ENCODE measurements at places on chromosomes 12 and 14.

DNA sequence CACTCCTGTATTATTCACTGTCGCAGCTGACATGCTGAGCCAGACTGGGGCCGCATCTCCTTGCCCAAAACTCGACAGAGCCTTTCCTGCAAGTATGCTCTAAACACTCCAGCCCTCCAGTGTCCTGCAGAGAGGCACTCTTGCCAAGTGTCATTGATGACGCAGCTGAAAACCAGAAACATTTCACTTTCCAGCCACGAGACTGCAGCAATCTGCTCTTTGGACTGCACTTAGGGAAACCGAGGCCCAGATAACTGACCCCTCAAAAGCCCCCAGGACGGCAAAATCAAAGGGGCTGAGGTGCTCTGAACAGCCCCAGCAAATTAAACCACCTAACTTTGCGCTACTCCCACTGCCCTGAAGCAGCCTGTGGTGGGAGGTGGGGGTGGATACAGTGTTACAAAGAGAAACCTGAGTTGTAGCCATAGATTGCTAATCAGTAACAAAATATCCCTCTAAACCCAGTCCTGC lies 2.6 kb downstream of the CCDC85C start:
- peak; percentile 24 for DNase-seq

DNA sequence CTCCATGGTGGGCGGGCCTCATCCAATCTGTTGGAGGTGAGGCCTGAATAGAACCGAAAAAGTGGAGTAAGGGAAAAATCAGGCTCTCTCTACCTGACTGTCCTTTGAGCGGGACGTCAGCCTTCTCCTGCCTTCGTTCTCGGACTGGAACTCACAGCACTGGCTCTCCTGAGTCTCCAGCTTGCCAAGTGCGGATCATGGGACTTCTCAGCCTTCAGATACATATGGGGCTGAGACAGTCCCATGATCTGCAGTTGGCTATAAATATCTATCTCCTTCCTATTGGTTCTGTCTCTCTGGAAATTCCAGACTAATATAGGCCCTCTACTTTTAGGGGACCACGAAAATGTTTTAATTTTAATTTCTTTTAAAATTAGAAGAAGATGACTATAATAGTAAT lies 29.7 kb upstream of the PLEK2 start:
- no peak for DNase-seq

- DNase-seq = no peak
These were observed 128.3 kb upstream of the STXBP6 start for GRCh38 chr14:25178255-25178654.

- no peak for DNase-seq
These were observed 393.9 kb downstream of the PAWR start for GRCh38 chr12:79296871-79297270.

DNA sequence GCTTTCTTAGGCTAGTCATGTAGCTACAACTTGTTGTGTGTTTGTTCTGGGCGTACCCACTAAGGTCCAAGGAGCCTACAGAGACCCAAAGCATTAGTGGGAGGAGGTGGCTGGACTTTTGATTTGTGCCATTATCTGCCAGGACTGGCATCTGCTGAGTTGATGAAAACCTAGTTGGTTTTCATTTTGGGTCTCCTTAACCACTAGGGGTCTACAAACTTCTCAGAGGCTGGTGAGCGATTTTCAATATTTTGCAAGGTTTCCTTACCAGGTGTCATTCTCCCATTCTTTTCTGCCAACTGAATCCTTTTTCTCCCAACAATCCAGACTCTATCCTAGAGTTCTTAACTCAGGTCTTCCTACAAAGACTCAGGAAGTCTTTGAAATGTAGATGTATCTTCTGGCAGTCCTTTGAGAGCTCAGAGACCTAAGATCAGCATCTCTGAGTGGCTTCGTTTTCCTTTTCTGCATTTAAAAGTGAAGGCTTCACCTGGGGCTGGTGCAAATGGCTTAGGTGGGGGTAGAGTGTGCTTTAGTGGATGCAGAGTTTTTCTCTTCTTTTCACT lies 150.0 kb upstream of the RMST start:
- no peak for DNase-seq

DNA sequence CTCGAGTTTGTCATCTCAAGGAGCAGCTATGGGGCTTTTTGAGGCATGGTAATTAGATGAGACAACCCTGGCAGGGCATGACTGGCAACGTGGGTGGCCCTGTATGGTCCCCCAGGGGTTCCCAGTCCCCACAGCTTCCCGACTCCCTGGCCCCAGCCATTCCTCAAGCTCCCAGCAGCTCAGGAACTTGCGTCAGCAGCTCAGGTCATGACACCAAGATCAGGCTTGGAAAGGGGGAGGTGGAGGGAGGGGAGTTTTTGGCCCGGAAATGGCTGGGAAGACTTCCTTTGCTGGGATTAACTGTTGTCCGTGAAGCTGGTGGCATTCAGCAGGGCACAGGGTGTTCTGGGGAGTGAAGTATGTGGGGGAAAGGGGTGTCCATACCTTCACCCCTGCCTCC lies 10.4 kb upstream of the NRIP2 start:
- DNase-seq = peak; percentile 47

- DNase-seq = peak; percentile 49
These were observed 391.8 kb upstream of the PRICKLE1 start for GRCh38 chr12:42981379-42981778.

- DNase-seq = no peak
These were observed 52.9 kb upstream of the BCL2L14 start for GRCh38 chr12:12017798-12018197.

GRCh38 chr14:64465831-64466554 lies 694 bp downstream of the AKAP5 start:
- DNase-seq = peak; percentile 34

DNA sequence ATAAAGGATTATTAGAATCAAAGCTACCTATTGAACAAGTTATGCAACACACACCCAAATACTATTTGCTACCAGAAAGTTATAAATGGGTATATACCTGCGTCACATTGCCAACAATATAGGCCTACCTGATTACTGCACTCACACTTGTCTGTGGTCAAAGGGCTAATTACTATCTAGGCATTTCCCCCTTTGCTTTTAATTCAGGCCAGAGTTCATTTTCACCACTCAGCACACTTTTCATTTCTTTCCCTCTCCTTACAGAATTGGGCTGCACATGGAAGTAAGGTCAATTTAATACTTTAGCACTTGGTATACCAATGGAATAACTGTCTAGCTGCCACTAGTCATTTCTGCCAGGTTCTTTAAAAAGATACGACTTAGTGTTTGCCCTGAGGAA lies 1.7 kb downstream of the SOS2 start:
- no peak for DNase-seq

- DNase-seq = peak; percentile 92
These were observed 1.3 kb downstream of the ZC3H10 start for GRCh38 chr12:56119361-56119796.

- no peak for DNase-seq
These were observed 627 bp downstream of the TESC start for GRCh38 chr12:117098361-117099217.

- no peak for DNase-seq
These were observed 78.9 kb downstream of the SNAPC1 start for GRCh38 chr14:61841145-61841544.

- DNase-seq = no peak
These were observed 49.2 kb downstream of the SSH1 start for GRCh38 chr12:108807996-108808769.

DNA sequence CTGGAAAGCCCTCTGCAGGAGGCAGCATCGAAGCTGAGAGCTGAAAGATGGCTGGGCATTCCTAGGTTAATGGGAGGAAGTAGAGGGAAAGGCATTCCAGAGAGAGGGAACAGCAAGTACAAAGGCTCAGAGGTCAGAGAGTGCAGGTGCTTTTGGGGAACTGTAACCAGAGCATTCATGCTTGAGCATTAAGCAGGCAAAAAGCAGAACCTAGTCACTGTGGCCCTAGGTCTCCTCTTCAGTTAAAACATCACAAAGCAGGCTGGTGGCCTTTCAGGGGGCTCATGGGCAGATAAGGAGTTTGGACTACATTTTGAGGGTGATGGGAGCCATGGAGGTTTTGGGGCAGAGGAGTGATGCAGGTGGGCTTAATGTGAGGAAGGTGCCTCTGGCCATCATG lies 169.2 kb upstream of the MYL2 start:
- DNase-seq = no peak

DNA sequence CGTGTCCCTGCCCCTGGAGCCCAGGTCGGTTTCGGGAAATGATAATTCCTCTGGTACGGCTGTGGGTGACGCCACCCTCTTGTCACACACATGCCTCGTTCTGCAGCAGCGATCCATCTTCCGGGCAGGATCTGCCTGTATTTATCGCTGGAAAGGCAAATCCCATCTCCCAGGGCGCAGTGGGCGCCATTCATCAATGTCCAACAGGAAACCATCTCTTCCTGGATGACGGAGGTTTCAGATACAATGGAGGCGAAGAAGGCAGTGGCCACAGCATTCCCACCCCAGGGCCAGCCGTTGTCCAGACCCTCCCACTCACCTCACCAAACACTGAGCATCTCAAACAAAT lies 74.2 kb downstream of the NOC4L start:
- DNase-seq = no peak

- peak; percentile 96 for DNase-seq
These were observed 8.9 kb upstream of the FOXN3 start for GRCh38 chr14:89425931-89426330.

GRCh38 chr12:1635301-1636095 lies 6.5 kb downstream of the WNT5B start:
- DNase-seq = no peak

- DNase-seq = no peak
These were observed 328.2 kb downstream of the ZFP36L1 start for GRCh38 chr14:68464711-68465110.

- no peak for DNase-seq
These were observed 8.1 kb upstream of the EIF2S3B start for GRCh38 chr12:10497602-10498001.

DNA sequence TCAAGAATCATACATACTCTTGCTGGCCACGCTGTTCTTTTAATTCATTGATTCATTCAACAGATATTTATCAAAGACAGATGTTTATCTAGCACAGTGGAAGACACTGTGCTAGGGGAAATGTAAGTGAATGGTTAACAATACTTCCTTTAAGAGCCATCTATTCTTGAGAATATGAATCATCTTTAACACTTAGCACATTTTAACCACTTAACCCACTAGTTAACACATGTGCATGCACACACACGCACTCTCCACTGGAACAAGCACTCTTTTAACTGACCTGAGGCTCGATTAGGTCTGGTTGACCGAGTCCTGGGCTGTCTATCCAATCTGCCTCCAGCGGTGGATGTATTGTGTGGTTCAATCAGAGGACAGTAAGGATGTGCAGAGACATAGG lies 34.6 kb downstream of the LMNTD1 start:
- peak; percentile 53 for DNase-seq

GRCh38 chr14:52352061-52352491 lies 38.0 kb downstream of the PTGER2 start:
- no peak for DNase-seq

- no peak for DNase-seq
These were observed 83.9 kb downstream of the EP400 start for GRCh38 chr12:132033627-132034026.

- no peak for DNase-seq
These were observed 21.7 kb upstream of the CATSPERB start for GRCh38 chr14:91753501-91754128.

GRCh38 chr14:50964683-50965390 lies 20.6 kb upstream of the PYGL start:
- DNase-seq = peak; percentile 74

DNA sequence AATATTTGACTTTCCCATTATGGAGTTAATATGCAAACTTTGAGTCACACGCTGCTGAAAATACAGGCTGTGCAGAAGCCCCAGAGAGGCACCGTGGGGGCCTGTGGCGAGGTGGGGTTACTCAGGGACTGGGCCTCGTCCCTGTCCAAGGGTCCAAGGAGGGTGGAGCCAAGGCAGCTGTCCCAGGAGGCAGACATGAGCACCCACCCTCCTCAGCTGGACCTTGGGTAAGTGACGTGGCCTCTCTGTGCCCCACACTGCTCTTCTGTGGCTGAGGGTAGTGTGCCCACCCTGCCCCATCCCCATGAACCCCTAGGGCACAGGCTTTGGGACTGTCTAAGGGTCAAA lies 39.4 kb downstream of the FAM222A start:
- no peak for DNase-seq

DNA sequence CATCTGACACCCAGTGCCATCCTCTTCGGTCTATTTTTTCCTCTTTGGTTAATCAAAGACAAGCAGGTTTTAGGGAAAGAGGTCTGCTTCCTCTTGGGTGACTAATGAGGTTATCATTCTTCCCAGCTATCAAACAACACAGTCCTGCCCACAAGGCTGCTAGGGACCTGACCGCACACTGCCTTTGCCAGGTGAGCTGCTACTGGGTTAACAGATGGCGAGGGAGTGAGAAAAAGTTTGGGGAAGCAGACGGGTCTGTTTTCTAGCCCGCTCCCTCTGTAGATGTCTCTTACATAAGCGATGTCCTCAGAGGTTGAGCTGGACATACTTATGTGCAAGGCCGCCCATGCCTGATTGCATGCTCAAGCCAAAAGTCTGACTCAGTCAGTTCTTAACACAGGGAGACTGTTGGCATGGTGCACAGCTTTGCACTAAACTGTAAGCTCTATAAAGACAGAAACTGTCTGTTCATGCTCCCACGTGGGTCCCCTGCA lies 94.1 kb downstream of the SLC15A4 start:
- no peak for DNase-seq

DNA sequence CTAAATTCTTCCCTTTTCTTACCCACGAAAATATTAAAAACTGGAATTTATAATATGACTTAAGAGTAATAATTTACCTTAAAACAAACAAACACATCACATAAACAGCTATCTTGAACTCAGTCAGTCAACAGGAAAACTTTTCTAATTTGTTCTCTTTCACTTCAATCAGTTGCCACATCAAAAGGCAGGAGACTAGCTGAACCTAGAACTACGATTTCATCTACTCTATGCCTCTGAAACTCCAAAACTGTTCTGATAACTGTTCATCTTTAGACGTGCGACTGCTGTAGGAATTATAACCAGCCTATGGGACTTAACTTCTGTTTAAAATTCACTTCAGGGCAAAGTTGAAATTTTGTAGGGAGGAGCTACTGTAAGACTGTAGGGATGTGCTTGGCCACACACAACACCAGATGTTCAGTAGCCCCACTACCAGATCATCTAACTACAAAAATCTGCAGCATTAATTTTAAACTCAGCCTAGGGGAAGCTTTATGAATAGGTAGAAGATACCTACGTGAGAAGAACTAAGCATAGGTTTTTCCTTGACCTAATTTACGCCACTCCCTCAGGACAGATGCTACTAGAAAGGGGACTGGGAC lies 7.6 kb upstream of the RAD51AP1 start:
- DNase-seq = no peak

All from fibroblast of gingiva (primary cell).